ENCODE measurements at places on chromosomes 4 and X.

DNA sequence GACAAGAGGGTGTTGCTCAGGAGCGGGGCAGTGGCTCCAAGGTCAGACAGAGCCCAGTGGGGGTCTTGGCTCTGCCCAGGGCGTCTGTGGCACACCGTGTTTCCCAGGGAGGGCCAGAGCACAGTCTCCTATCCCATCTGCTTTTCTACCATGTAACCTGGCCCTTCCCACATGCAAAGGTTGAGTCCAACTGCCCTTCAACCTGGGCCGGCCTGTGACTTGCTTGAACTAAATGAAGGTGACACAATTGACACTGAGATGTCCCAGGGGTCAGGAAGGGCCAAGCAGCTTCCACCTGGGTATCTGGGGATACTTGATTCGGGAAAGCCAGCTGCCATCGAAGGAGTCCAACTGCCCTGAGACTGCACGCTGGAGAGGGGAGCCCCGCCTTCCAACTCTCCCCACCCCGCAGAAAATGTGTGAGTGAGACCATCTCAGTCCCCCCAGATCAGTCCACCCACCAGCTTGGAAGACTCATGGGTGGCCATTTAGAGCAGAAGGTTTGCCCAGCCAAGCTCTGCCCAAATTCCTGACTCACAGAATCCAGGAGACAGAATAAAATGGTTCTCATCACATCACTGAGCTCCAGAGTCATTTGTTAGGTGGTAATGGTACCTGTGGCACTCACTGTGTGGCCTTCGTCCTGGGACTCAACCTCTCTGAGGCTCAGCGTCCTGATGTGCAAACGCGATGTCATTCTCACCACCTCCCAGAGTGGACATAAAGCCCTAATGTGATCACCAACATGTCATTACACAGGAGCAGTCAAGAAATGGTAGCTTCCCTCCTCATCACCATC is 18.1 kb downstream of the PPP2R2C start:
- DNase-seq = no peak

GRCh38 chrX:138759217-138759943 is 47.9 kb upstream of the FGF13 start:
- no peak for DNase-seq

DNA sequence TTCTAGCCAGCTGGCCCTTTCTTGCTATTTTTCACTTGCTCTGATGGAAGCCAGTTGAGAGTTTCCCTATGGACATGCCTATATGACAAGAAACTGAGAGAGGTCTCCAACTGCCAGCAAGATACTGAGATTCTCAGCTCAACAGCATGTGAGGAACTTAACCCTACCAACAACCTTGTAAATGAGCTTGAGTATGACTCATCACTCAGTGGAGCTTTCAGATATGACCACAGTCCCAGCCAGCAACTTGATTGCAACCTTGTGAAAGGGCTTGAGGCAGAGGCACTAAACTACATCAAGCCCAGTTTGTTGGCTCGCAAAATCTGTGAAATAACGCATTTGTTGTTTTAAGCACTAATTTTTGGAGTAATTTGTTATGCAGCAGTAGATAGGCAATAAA is 175.8 kb downstream of the COMMD8 start:
- peak; percentile 8 for DNase-seq

- peak; percentile 20 for DNase-seq
These were observed 2.9 kb upstream of the EIF1AX start for GRCh38 chrX:20144491-20144890.

DNA sequence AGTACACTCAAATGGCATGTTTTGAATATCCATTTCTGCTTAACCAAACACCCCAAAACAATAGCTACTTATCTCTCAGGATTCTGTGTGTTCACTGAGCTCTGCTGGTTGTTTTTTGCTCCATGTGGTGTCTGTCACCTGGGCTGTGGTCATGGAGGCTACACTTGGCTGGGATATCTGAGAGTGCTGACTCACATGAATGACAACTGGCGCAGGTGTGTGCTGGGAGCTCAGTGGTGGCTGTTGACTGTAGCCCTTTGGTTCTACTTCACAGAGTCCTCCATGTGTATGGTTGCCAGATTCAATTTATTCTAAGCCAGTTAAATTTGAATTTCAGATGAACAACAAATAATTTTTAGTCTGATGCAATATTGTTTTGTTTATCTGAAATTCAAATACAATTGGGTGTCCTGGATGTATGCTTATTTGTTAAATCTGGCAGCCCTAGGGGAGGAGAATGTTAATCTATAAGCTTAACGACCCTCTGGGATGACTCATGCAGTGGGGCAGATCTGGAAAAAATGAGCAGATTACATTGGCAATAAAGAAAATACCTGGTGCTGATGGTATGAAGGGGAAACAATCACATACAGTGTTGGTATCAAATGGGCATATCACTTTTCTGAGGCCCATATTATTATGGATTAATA is 28.2 kb upstream of the TCEAL4 start:
- no peak for DNase-seq

GRCh38 chr4:123783151-123783790 is 386.7 kb downstream of the SPRY1 start:
- DNase-seq = peak; percentile 7

DNA sequence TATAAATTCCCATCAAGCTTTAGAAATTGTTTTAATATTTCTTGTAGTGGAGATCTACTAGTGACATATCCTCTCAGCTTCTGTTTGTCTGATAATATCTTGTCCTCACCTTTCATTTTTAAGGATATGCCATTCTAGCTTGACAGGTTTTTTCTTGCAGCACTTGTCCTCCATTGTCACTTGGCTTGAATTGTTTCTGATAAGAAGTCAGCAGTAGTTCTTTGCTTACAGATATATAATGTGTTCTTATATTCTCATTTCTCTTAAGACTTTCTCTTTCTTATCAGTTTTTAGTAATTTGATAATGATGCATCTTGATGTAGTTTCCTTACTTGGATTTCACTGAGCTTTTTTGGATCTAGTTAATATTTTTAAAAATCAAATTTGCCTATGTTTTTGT is 120.6 kb upstream of the NUDT6 start:
- DNase-seq = no peak

DNA sequence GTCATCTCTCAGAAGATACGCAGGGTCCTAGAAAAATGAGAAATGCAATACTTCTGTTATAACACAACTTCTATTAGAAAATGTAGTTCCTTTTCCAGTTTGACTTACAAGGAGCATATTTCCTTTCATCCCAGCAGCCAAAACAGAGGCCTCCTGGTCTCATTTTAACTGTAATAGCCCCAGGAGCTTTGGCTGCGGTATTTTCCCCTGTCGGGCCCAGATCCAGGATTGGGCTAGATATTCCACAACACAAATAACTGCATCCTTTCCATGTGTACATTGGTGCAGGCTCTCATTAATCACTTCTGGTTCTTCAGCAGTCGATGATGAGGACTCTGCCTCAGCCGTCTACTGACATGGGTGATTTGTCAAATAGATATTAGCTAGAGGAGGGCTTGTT is 166.1 kb downstream of the TENM3 start:
- DNase-seq = no peak

GRCh38 chrX:68599256-68600152 is 48.0 kb upstream of the STARD8 start:
- DNase-seq = no peak

DNA sequence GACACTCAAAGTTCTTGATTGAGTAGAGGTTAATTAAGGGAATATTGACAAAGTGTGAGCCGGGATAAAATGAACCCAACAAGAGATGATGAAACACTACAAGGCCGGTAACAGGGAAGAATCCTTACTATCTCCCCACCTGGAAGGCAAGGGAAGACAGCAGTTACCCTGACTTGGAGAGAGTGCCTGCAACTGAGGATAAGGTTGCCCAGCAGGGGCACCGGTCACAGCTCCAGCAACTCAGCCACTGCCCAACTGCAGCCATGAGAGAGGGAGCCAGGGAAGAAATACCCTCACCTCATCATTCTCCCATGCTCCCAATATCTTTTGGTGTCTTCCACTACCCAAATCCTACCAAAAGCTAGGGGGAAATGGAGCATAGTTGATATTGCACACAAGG is 212.7 kb downstream of the KCTD8 start:
- DNase-seq = no peak

GRCh38 chr4:110055158-110055768 is 142.6 kb downstream of the EGF start:
- DNase-seq = no peak

GRCh38 chrX:318739-319578 is at the start of gene GTPBP6:
Gene GTPBP6, minus strand, starts transcription at chrX:318796. Its CDS starts 9 bp downstream, at chrX:318787.
- DNase-seq = peak; percentile 99

- no peak for DNase-seq
These were observed 77.5 kb downstream of the RLIM start for GRCh38 chrX:74536832-74537371.

GRCh38 chrX:50613846-50614245 is 143.2 kb upstream of the DGKK start:
- no peak for DNase-seq

- no peak for DNase-seq
These were observed 490.4 kb upstream of the ZFP42 start for GRCh38 chr4:187504974-187505797.

DNA sequence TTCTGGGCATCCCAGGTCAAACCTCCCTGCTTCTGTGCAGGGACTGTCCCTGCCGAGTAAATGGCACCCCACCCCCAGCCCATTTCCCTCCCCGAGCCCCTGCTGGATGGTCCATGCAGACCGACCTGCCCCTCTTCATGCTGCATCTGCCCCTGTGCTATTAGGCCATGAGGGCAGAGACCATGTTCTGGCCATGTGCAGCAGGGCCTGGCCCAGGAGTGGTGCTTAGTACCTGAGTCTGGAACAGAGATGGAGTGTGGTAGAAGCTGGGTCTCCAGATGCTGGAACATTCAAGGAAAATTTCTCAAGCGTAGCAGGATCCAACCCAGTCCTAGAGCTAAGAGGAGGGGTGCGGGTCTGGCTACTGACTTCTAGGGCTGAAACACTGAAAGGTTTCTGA is 15.3 kb upstream of the UBA1 start:
- no peak for DNase-seq

GRCh38 chr4:36189511-36190226 is 54.6 kb downstream of the ARAP2 start:
- DNase-seq = no peak

DNA sequence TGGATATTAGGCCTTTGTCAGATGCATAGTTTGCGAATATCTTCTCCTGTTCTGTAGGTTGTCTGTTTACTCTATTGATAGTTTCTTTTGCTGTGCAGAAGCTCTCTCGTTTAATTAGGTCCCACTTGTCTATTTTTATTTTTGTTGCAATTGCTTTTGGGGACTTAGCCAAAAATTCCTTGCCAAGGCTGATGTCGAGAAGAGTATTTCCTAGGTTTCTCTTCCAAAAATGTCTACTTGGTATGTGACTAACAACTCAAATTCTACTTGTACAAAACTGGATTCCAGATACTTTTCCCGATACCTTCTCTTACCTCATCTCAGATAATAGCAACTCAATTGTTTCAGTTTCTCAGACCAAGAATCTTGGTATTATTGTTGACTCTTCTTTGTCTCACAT is 142.4 kb upstream of the GLRA2 start:
- no peak for DNase-seq

GRCh38 chrX:70439016-70439415 is 5.6 kb upstream of the DLG3 start:
- no peak for DNase-seq

GRCh38 chr4:182795446-182796238 is 121.5 kb downstream of the DCTD start:
- DNase-seq = no peak

- DNase-seq = no peak
These were observed 403.7 kb downstream of the MID1IP1 start for GRCh38 chrX:39204945-39205344.

DNA sequence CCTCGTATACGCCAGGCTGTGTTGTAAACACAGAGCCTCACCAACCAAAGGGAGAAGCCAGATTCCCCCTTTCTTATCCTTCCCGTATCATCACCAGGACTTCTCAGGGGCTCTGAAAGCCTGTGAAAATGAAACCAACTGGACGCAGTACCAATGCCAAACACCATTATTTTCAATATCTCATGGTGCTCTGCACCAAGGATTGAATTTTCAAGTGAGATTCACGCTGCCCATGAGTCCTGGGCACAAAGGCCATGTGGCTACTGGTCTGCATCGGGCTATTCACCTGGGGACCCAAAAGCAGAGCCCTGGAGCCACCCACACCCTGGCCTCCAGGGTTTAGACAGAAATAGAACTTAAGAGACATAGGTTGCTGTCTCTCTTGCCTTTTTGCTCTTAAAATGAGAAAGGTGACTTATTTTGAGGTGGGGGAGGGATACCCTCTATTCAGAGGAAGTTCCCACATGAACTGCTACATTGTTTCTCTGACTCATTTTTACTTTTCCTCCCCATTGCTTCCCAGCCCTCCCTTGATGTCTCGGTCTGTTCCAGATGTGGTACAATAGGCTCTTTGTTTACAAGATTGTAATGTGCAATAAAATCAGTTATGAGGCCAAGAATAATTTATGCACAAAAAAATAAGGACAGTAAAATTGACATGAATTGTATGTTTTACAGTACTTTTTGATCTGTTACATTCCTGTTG is 55.4 kb downstream of the MAML3 start:
- no peak for DNase-seq

GRCh38 chr4:104826171-104826570 is 320.5 kb upstream of the TET2 start:
- no peak for DNase-seq

DNA sequence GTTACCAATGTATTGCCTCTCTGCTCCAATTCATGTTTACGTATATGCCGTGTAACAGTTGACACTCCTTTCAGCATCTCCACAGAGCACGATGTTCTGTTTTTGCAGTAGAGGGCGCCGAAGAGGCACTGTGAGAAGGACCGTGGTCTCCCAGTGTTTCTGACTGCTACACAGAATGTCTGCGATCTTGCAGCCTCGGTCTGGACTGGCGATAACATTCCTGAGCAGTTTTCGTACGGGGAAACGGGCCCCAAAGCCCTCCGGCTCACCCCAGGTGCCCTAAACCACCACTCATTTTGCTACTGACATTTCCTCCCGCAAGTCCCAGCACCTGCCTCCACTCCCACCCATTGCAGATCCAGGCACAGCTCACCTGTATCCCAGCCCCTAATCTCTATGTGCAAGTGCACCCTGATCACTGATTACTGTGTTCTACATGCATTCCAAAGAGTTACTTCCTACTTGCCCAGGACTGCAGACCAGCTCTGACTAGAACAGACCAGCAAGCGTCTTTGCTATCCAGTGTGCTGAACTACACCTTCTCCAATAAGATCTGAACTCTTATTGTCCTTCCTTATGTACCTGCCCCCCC is 12.4 kb upstream of the NFXL1 start:
- DNase-seq = peak; percentile 22

GRCh38 chr4:40710484-40711254 is 39.1 kb upstream of the NSUN7 start:
- DNase-seq = no peak
